ENCODE measurements at places on chromosomes 2 and 18.

DNA sequence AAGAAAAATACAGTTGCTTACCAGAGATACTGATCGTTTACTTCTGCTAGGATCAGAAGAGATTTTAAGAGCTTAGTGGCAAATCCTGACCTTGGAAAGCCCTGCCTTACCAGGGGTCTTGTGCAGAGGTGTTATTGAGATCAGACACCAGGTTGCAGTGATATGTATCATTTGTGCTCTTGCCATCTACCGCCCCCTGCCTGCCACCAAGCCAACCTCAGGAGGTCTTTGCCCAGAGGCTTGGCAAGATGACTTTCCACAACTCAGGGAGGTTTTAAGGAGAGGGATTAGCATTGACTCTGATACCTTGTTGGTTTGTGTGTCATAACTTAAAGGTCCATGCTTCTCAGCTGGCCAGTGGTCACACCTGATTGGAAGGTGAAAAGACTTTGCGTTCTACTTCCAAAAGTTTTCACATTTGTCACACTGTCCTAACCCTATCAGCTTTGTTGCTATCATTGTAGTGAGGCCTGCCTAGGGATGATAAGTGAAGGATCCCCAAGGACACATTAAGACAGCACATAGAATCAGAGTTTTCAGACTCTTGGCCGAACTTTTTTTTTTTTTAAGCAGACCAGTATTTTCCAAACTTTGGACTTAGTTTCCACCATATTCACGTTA lies 46.2 kb upstream of the MGAT5 start:
- DNase-seq, result peak; percentile 15

- no peak for DNase-seq
These were observed 1166.5 kb upstream of the NXPH2 start for GRCh38 chr2:139946690-139947089.

DNA sequence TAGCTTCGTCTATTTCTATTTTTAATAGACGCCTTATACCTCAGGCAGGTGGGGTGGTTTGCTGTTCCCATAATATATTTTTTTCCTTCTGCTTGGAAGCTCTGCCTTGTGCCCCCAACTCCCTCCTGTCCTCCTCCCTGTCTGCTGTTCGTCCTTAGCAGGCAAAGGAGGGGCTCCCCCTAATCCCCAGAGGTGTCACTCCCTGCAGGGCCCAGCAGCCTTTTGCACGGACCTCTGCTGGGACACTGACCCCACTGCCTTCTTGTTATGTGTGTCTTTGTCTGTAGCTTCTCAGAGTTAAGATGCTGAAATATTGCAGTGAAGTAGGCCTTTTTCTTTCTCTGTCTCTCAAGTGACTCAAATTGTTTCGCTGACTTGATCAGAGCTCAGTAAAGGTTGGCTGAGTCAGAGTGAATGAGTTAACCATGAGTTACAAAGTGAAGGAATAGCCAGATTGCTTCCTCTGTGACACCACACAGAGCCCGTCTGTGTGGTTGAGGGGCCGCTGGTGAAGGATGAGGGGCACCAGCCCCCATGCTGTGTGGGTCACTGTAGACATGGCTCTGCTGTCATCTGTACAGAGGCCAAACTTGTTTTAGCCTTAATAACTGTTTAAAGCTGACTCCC lies 47.7 kb downstream of the PRKCE start:
- no peak for DNase-seq

DNA sequence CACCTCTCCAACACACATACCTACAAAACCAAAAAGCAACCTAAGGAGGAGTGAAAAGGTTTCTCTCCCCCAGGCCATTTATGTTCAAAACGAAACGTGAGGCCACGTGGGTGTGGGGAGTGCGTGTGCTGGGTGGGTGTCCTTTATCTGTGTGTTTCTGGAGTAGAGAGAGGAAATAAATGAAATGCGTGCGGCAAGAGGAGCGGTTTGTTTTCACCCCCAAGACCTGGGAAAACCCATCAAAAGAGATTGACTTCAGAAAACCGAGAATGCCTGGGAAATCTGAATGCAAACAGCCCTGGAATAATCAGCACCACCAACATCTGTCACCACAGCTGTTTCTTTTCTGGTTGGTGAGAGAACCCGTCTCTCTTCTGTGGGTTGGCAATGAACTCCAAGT lies 137.4 kb downstream of the INSIG2 start:
- no peak for DNase-seq

GRCh38 chr2:43486603-43487002 lies 109.2 kb downstream of the THADA start:
- no peak for DNase-seq

DNA sequence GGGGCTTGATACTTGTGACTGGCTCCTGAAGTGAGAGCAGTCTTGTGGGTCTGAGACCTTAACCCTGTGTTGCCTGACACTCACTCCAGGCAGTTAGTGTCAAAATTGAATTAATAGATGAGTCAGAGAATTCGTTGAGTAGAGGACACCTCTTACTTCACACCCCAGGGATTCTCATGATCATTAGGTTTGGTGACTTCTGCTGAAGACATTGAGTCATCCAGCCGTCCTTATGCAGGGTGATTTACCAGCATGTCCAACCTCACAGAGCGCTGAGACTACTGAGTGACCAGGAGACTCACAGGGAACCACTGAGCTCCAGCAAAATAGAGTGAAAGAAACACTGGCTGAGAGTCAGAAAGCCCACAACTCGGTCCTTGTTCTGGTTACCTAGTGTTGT lies 36.0 kb upstream of the EVA1A start:
- DNase-seq, result no peak

GRCh38 chr2:169702996-169703395 lies 8.7 kb downstream of the PHOSPHO2 start:
- DNase-seq, result no peak

DNA sequence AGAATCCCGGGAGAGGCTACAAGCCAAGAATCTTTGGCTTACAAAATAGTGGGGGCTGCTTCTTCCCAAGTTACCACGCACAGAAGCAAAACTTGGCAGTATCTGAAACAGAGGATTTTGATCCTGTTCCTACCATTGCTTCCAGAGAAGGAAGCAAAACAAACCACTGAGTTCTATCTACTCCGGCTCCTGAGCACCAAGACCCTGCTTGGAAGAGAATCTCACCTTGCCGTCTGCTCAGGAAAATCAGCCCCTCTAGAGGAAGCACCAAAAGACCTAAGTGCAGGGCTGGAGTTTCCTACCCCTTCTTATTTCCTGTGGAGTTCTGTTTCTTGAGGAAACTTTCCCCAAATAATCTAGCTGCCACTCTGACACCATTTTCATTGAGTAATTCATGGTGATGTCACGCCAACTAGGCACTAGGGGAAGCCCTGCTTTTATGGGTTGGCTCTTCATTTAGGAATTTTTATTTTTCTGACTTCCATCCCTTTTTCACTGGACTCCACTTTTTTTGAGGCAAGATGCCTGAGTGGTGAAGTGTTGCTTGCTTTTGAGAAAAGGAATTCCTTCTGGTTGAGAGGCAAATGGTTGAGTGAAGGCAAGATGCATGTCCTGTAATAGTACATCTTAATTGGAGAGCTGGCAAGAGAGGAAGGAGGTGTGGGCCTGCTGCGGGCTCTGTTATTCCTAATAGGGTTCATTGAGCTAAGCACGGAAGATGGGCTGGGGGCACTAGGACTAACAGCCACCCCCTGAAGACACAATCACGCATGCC lies 36.8 kb upstream of the EML4 start:
- DNase-seq, result no peak
